ENCODE measurements at places on chromosomes 5 and 9. TPM values are rescaled to one million over a fixed set of nuclear protein-coding genes. Genes with fewer than 3 reads are reported as not detected.

TMEM215 gene
- total RNA-seq = 0.57 TPM

INSL4 gene
- not detected for total RNA-seq

GOLGA2 gene
- 56.9 TPM for total RNA-seq

HTR4 gene
- total RNA-seq = not detected

RNF224 gene
- not detected for total RNA-seq

GFRA3 gene
- total RNA-seq = 9.7 TPM

NPR2 gene
- total RNA-seq = 26.9 TPM

SLC44A1 gene
- total RNA-seq = 13.9 TPM

TRIM14 gene
- total RNA-seq = 11.2 TPM

ZNF622 gene
- 24.0 TPM for total RNA-seq

CDKN2B gene
- total RNA-seq = not detected

CEP72 gene
- 29.4 TPM for total RNA-seq

TAF9 gene
- 55.3 TPM for total RNA-seq

DNA sequence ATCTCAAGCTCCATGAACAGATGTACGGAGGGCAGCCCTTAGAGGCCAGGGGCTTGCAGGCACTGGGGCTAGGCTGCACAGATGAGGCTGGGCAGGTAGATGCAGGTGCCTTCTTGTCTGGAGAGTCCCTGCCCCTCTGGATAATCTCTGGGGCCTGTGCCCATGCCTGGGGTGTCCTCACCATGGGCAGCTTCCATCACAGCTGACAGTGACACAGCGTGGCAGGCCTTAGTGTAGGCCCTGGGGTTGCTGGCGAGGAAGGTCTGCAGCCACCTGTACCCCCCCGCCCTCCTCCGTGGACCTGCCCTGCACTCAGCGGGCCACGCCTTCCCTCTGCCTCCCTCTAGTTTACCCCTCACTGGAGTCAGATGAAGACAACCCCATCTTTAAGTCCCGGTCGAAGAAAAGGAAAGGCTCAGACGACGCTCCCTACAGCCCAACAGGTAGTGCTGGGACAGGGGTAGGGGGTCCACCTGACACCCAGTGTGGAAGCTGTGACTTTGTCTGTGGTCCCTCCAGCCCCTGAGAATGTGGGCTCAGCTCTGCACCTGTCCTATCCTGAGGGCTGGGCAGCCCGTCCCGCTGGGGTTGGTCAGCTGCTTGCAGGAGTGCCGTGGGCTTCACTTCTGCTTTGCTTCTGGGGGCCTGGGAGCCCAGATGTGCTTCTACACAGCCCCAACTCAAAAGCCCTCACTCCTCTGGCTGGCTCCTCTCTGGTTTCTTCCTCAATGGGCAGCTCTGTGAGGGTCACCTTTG lies 98.4 kb downstream of the PHF2 start:
- no peak for DNase-seq

DNA sequence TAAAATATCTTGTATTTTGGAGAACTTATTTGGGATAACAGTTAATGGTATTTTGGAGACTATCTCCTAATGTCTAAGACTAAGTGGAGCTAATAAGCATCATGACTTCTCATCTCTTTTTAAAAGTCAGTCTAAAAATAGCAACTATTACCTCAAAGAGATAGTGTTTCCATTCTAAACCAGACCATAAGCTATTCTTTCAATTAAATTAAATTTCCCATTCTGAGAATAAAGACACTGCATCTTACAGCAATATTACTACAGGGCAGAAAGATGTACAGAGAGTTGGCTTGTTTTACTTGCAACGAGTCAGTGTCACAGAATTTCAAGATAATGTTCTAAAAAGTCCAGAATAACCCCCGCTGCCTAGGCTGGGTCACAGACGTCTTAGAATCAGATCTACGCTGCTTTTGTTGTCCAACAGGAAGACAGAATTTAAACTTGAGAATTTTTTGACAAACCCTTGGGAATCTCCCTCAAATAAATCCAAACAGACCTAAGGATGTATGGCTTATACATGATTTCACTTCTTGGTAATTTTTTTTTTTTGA lies 98.9 kb downstream of the USP20 start:
- DNase-seq = no peak

DNA sequence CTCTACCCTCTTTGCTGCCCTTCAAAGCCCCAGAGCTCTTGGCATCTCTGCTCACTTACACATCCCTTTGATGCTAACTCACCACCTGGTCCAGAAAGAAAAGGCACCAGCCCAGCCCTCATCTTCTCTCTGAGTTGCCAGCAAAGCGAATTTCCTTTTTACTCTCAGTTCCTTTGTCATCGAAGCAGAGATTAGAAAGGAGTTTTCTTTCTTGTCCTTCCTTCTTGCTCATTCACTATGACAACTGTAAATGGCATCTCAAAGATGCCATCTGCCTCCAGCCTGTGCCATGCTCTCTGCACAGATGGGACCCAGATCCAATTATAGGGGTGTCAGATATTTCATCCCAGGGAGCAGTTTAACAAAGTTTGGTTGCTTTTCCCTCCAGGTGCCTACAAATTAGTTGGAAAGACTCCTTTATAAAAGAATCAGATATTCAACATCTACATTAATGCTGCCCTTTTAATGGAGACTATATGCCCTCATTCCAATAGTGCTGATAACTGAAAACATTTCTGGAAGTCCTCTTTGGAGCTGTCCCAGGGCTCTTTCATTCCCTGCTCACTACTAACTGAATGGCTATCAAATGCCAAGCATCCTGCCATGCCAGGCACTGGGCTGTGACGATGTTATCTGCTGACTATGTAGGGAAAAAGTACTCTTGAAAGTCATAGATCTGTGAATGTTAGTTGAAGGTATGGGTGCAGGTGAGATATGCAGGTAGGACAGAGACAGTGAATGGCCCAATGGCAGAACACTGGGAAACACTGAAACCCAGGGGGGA lies 58.9 kb downstream of the SUSD1 start:
- no peak for DNase-seq

DNA sequence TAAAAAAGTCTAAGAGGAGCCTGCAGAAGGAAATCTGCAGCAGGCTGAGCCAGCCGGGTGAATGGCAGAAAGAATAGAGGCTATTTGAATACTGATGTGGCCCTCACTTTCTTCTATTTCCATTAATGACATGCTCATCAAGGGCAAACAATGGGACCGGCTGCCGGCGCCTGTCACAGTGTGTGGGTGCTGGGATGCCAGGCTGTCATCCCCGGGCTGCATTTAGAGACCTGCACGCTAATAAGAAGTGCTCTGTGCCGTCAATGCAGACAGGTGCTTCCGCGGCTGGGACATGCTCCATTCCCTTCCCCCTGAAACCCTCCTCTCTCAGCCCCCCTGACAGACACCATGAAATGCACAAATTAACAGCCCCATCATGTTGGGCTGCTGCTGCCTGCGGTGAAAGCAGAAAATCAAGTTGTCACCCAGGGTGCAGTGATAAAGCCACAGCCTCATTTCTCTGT lies 217.7 kb upstream of the TBCA start:
- DNase-seq = no peak

GRCh38 chr5:157180374-157181264 lies at the start of gene ITK:
Gene ITK (plus strand): TSS chr5:157180840. CDS start chr5:157180978, 138 bp downstream.
- DNase-seq = no peak

- peak; percentile 73 for DNase-seq
Measured at GRCh38 chr5:113294311-113295110, 140.3 kb downstream of the TSSK1B start.

DNA sequence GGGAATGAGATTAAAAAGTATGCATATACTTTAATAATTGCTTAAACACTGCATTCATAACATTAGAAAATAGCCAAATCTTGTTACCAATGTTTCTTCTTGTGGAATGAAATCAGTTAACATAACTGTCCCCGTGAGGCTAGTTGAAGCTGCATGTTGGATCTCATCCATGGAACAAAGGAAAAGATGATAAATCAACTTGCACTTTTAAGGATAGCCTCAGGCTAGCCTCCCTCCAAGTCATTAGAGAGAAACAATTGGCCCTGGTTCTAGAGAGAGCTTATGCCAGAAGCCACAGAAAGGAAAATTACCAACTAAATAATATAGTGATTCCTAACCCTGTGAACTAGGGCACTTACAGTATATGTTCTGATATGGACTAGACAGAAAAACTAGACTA lies 66.9 kb downstream of the GRIN3A start:
- no peak for DNase-seq

DNA sequence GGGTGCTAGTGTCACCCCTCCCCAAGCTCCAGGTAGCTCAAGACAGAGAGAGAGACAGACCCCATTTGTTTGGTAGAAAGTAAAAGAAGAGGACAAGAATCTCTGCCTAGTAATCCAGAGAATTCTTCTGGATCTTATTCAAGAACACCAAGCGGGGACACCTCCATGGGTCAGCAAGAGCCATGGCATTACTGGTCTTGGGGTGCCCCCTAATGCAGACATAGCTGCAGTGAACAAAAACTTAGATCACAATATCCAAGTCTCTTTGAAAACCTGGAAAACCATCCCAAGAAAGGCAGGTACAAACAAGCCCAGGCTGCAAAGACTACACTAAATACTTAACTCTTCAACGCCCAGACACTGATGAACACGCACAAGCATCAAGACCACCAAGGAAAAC lies 29.9 kb upstream of the PDE4D start:
- no peak for DNase-seq

DNA sequence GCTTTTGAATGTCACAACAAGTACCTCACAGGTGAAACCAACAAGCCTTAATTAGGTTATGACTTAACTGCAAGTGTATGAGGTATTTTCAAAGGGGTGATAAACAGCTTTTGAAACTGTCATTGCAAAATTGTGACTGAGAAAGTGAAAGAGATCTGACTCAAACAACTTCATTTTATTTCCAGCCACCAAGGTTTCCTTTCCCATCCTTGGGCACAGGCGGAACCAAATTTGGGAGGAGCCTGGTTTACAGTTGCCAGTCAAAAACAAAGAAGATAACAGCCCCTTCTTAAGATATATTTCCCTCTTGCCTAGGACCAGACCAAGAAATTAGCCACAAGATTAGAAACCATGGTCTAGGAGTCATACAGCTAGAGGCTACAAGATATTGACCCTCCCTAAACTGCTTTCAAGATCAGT lies 417.1 kb downstream of the CSNK1G3 start:
- DNase-seq = no peak

DNA sequence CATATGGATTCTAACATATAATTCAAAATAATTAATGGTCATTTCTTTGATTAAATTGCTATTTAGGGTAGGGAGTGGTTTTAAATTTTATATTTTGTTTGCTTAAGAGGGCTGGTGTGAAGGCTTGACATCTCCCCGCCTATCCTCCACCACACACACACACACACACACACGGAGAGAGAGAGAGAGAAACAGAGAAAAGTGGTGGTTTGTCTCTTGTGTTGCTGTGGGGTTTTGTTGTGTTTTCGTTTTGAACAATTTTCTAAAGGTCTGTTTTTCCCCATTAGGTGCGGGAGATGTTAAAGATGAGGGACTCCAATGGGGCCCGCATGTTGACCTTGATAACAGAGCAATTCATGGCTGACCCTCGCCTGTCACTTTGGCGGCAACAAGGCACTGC lies 161.9 kb downstream of the ZSWIM6 start:
- no peak for DNase-seq

GRCh38 chr9:24245988-24246387 lies 299.7 kb downstream of the IZUMO3 start:
- DNase-seq = no peak

DNA sequence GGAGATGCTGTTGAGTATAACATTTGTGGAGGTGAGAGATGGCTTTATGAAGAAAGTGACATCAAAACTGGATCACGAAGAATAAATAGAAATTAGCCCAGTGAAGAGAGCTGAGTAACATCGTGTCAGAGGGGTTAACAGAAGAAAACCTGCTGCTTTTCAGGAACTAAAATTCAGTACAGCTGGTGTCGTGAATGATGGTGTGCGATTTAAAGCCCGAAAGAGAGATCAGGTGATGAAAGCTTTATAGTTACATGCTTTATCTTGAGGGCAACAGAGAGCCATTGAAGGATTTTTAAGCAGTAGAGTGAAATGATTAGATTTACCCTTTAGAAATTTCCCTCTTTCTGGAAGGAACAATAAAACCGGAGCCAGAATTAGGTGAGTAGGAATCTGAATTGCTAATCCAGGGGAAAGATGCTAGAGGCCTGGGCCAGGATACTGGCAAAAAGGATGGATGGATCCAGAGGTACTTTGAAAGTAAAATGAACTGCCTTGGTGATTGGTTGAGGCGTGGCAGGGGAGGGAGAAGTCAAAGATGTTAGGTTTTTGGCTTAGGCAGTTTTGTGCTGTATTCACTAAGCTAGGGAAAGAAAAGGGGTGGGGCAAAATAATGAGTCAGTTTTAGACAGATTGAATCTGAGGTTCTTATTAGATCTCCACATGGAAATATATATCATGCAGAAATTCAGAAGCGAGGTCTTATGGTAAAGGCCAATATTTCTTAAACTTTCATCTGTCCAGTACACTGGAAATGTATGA lies 3.4 kb downstream of the LRRC70 start:
- DNase-seq = no peak

DNA sequence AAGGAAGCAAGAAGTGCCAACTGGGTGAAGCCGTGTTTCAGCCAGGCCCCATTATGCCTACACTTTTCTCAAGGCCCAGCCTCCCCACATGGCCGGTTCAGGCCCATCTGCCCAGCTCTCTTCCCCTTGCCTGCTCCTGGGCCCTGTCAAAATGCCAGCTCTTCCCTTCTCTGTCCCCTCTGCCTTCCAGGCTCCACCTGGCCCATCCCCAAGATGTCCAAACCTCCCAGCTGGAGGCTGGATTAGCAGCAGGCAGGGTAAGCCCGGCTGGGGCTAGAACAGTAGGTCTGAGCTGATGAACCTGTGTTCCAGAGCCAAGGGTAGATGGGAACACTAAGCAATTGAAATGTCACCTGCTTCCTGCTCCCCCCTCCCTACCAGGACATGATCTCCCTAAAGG lies 64.1 kb upstream of the HSPA9 start:
- DNase-seq = no peak

DNA sequence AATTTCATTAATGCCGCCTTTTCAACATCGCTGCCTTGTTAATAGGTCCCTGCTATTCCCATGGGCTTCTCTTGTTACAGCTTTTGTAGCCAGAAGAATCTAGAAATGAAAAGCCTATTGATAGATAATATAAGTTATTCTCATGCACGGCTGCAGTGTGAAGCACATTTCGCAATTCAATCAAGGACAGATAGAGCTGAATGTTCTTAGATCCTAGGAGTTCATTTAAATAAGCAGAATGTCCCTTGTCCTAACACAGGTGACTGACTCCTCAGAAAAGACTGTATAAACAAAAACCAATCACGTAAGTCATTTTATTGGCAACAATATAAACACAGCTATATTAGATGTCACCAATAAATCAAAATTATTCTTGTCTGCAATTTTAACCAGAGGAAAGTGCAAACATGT lies 9.4 kb downstream of the GLIS3 start:
- no peak for DNase-seq
